ENCODE measurements at places on chromosomes 1 and 21.

GRCh38 chr1:36083635-36084496 lies at the start of gene TEKT2:
TEKT2 (plus strand) TSS chr1:36084094; CDS start chr1:36084922, 828 bp downstream.
- DNase-seq = no peak

GRCh38 chr1:27116232-27116631 lies 38.7 kb downstream of the SLC9A1 start:
- no peak for DNase-seq

GRCh38 chr1:52677076-52677806 lies 20.9 kb downstream of the COA7 start:
- no peak for DNase-seq

GRCh38 chr1:197890936-197891335 lies 11.5 kb upstream of the C1orf53 start:
- no peak for DNase-seq

DNA sequence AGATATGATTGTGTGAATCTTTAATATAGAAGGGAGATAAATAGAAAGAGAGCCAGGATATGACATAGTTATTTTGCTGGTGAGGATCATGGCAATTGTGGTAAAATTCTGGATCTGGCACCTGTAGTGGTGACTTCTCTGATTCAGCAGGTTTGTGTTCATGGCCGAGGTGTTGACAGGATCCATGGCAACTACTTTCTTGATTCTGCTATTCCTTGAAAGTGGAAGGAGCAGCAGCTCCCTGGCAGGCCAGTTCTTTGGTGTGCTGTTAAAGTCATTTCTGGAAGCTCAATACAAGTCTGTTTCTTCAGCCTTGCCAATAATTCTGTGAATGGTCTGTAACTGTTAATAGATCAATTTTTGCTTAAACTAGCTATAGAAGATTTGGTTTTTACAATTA lies 33.4 kb downstream of the RGS4 start:
- no peak for DNase-seq

GRCh38 chr21:38714039-38714817 lies 91.5 kb upstream of the ETS2 start:
- DNase-seq = no peak

- DNase-seq = no peak
These were observed 51.0 kb upstream of the RUNX3 start for GRCh38 chr1:24980836-24981630.

GRCh38 chr1:81231729-81232038 lies 569.0 kb upstream of the ADGRL2 start:
- DNase-seq = no peak

DNA sequence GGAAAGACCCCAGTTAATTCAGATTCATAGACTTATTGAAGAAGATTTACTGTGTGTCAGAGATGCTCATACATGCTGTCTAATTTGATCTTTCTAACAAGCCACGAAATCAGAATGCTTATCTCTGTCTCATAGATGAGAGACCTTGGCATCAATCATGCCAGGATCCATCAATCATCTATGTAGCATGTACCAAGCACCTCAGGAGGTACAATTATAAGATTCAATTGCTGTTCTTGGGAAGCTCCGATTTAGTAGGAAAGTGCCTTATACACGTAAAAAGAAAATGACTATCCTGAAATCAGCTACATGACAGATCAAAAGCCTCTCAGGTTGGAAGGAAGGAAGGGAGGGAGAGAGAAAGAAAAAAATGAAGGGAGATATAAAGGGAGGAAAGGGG lies 18.5 kb upstream of the VTCN1 start:
- DNase-seq = no peak

DNA sequence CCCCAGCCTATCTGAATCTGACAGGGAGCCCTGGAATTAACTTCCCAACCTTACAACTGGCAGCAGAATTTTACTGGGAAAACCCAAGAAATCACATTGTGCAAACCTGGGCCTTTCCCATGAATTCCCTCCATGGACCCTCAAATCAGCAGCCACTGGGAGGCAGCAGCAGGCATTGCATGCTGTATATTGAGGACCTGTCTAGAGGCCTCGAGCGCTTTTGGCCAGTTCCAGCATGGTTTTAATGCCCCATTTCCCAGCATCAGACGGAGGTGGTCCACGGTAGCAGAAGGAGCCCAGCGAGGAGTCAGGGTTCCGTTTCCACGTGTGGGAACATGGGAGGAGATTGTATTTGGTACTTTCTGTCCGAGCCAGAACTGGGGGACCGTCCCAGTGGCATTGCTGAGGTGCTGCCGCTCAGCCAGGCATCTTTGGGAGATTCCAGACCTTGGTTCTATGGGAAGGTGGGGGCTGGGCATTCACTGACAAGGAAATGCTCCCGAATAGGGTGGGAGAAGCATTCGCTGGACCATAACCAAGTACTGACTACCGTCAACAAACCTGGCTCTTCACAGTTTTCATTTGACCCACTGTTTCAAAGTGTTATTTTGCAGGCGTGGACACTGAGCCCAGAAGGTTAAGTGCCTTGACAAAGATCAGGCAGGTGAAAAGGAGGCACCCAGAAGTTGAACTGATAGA lies 15.9 kb downstream of the BMP8A start:
- no peak for DNase-seq

DNA sequence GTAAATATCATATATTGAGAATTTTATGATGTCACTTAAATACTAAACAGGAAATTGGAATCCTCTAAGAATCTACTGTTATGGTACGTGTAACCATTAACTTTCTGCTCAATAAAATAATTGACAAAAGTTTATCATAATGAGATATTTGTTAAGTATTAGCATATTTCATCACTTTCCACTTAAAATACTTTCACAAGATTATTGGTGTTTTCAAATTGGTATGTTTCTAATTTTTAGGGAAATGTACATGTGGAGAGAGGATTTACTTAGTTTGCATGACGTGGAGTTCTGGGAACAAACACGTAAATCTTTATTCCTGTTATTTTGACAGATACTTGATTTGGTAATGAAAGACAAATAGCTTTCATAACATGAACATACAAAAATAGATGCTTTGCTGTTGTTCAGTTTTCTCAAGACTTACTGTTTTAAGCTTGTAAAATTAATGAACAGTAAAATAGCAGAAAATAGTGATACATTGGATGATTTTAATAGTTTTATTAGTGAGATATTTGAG lies 1.6 kb downstream of the SRSF11 start:
- DNase-seq = no peak

DNA sequence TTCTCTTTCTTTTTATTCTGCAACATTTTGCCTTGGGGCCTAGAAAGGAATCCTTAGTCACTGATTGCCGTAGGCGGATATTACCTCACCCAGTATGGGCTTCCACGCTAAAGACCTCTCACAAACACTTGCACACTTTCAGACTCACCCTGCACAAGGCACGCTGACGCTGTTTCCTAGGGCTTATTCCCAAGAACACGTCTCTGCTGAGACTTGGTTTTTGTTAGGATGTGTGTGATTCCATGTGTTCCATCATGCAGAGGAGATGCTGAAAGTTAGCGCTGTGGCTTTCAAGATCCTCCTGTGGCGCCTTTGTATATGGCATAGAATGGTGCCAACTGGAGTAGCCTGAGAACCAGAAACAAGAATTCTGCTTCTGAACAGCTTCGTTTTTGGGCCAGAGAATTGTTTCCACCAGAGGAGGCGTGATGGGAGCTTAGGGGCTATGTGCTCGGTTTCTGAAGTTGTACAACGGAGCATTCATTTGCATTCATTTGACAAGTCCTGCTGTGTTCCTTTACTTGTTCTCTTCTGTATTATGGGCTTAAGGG lies 297.0 kb downstream of the DISC1 start:
- no peak for DNase-seq

GRCh38 chr1:243407284-243408018 lies 151.6 kb downstream of the SDCCAG8 start:
- no peak for DNase-seq

DNA sequence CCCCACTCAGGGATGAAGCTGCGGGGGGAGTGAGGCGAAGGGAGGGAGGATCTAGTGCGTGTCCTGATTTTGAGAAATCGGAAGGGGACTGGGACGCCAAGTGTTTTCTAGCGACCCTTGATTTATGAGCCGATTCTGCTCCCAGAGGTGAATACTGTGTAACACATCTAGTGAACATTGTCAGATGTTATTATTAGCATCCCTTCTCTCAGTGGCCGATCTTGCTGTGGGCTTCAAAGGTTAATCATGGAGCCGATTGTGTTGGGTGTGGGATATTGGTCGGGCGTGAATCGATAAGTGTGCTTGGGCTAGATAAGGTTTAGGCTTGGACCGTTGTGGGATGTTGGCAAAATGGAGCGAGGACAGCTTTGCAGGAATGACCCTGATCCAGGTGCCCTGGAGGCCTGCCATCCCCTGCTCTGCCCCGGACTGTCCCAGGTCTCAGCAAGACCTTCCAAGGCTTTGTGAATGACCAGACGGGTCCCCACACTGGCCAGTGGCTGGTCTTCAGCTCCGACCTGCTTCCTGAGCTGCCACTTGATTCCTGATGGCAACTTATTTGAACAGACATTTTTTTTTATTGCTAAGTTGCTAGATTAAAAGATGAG lies 2.2 kb downstream of the AJAP1 start:
- no peak for DNase-seq

DNA sequence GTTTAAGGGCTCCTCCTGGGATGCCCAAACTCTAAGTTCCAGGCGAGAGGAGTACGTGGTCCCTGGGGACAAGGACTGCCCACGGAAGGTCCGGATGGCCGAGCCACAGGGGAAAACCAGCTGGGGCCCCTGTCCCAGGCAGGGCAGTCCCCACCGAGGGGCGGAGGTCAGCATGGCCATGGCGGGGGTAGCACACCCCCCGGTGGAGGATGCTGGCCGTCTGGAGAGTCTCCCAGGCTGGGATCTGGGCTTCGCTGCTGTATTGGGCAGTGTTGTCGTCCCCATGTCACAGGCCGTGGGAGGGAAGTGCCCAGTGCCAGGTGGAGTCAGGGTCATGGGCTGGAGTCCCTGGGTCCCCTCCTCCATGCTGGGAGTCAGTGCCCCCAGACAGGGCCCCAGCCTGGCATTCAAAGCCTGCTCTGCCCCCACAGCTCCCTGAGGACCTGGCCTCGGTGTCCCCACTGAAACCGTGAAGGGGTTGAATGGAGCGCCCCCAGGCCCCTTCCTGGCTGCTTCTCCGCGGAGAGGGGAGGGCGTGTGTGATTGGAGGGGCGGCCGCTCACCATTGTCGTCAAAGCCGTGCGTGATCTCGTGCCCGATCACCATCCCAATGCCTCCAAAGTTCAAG lies 6.8 kb downstream of the PRXL2B start:
- DNase-seq = no peak

- DNase-seq = no peak
These were observed 39.7 kb upstream of the JUN start for GRCh38 chr1:58823481-58824010.

- no peak for DNase-seq
These were observed 482.8 kb downstream of the DISC1 start for GRCh38 chr1:232109391-232109790.

DNA sequence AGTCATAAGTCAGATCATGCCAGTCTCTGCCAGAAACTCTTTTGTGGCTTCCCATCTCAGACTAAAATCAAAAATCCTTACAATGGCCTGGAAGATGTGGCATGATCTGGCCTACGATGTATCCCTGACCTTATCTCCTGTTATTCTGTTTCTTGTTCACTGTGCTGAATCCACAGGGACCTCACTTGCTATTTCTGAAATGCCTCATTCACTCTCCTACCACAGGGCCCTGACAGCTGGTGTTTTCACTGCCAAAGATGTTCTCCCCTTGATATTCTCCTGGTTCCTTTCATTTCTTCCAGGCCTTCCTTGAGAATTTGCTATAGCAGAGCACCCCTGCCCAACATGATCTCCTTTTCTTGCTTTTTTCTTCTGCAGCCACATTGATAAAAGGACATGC lies 1.7 kb downstream of the DNALI1 start:
- DNase-seq = no peak

GRCh38 chr1:201703621-201704438 lies 125.1 kb upstream of the IPO9 start:
- no peak for DNase-seq

- DNase-seq = no peak
These were observed 18.9 kb downstream of the ANGPTL7 start for GRCh38 chr1:11207898-11208611.

GRCh38 chr1:44254392-44254910 lies 41.2 kb downstream of the DMAP1 start:
- no peak for DNase-seq

DNA sequence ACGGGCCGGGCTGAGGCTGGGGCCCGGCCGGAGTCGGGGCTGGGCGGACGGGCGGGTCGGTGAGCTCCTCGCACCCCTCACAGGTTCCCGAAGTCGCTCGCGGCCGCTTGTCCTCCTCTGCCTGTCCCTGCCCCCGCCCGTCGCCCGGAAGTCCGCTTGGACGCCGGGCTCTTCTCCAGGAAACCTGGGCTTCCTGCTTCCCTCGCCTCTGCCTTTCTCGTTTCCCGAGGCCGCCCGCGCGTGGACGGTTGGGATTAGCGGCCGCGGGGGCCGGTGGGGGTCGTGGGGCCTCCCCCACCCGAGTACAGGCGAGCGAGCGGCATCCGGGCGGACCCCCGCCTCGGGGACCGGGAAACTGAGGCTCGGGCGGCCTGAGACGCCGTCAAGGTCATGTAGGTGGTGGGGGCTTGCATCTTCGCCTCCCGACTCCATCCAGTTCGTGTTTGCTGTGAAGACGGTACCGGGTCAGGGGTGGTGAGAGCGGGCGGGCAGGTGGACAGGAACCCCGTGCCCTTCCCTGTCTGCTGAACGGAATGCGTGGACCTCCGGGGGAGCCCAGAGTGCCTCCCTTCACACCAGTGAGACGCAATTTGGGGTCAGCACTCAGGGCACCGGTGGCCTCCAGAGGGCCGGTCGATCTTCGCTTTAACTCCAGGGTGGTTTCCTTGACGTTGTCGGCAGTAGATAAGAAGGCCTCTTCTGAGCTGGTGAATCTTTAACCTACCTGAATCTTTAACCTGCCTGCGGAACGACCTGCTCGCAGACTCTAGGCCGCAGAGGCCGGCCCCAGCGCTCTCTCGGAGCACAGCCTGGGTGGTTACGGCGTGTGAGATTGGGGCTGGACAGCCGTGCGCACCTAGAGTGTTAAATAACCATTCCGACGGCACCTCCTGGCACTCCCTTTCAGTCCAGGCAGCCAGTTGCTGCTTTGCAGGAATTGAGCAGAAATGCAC lies 686 bp downstream of the ARF1 start:
- no peak for DNase-seq

DNA sequence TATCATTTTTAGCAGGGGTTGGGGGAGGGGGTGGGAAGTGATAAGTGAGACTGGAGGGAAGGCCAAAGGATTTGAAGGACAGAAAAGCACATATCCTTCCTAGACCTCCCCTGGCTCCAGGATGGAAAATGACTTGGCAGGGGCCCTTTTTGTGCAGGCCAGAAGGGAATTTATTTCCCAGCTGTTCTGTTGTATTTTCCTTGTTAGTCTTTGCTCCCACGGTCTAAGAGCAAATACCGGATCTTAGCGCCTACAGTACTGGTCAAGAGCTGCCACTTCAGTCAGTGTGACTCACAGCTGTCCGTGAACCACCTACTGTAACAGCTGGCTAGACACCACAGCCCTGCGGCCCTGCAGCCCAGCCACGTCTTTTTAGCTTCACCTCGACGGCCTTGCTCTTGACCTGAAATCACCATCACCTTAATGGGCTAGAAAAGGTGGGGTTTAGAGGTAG lies 51.0 kb upstream of the ERRFI1 start:
- DNase-seq = no peak

- DNase-seq = no peak
These were observed 93.9 kb downstream of the SLC30A10 start for GRCh38 chr1:219834314-219834917.

Measured in SIG-M5 (cell line).